ENCODE measurements at places on chromosomes 12 and 14. TPM values are rescaled to one million over a fixed set of nuclear protein-coding genes. Genes with fewer than 3 reads are reported as not detected.

Gene MSI1
- total RNA-seq, result 17.3 TPM

Gene PAH
- total RNA-seq, result 2.9 TPM

Gene BDKRB1
- 0.38 TPM for total RNA-seq

Gene SDR9C7
- 0.59 TPM for total RNA-seq

GRCh38 chr14:69637503-69638031 lies 26.2 kb downstream of the SUSD6 start:
- DNase-seq, result no peak

DNA sequence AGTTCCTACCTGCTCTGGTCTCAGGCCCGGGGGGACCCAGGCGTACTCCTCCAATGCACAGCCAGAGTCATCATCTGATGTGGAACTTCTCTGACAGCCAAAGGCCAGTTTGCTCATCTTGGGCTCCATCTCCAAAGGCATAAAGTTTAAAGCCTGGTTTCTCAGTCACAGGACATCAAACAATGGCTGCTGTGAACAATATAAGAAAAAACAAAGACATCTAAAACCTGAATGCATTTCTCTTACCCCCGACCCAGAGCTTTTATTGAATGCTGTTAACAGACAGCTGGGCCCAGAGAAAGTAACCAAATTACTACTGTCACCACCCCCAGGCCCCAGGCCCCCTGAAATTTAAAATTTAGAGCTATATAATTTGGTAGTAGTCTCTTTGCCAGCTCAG lies 117.2 kb downstream of the PRICKLE1 start:
- DNase-seq, result no peak

GRCh38 chr14:96783915-96784224 lies 13.3 kb upstream of the VRK1 start:
- DNase-seq, result no peak
